ENCODE measurements at places on chromosomes 7 and 10.
A peak's percentile ranks its signal among the peaks of the same experiment; 100 is the strongest.

DNA sequence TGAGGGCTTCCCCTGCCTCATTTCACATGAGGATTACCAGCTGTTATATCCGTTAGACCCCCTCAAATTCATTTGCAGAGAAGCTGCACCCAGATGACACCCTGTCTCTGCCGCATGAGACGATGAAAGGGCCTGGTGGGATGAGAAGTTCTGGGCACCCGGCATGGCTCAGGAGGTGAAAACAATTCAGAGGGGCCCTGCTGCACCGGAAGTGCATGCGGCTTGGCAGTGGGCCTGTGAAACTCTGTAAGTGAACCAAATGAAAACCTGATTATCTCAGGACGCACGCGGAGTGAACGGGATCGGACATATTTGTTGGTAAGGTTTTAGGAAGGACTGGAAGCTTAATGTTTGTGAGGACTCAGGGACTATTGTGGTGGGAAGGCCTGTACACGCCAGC, 511.2 kb downstream of the TCERG1L start:
- no peak for DNase-seq

- DNase-seq, result no peak
Observed at GRCh38 chr7:27109466-27110185, 7.1 kb upstream of the HOXA2 start.

DNA sequence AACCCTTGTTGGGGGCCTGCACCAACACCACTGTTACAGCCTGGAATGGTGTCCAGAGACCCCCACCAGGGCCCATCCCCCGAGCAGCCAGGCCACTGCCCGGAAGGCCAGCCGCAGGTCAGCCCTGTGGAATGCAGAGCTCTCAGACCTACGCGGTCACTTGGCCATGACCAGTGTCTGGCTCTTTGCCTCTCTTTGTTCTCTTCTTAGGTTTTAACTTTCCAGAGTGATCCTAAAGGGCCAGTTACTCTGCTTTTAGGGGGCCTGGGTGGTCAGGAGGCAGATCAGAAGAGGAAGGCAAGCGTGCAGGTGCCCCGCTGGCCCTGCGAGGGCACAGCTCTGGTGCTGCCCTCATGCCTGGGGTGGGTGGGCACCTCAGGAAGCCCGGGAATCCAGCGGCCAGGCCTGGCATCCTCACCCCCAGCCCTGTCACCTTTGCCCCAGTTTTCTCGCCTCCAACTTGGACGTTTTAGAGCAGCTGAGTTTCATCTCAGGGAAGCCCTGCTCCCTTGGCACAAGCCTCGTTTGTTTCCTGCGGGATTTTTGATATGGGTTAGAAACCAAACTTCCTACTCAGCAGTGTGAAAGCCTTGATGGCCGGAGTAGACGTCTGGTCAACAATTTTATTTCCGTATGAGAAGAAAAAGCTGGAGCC, 62.5 kb upstream of the CHST15 start:
- DNase-seq, result no peak

DNA sequence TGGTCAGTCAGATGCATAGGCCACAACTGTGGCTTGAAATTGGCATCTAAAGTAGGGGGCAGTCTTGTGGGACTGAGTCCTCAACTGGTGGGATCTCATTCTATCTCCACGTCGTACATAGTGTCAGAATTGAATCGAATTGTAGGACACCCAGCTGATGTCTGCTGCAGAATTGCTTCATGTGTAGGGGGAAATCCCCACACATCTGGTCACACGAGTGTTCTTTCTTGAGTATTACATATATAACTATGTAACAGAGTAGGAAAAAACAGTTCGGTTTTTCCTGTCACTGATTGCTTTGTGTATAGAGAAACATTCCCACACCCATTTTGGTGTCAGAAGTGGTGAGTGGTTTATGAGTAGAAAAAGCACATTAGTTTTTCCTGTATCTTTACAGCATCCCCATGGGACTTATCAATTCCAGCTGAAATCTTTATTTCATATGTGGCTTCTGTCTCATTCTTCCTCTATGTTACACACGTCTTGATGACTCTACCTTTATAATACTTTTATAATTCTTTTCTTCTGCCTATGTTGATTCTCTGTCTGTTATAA, 79.4 kb upstream of the PCGF5 start:
- DNase-seq, result no peak

DNA sequence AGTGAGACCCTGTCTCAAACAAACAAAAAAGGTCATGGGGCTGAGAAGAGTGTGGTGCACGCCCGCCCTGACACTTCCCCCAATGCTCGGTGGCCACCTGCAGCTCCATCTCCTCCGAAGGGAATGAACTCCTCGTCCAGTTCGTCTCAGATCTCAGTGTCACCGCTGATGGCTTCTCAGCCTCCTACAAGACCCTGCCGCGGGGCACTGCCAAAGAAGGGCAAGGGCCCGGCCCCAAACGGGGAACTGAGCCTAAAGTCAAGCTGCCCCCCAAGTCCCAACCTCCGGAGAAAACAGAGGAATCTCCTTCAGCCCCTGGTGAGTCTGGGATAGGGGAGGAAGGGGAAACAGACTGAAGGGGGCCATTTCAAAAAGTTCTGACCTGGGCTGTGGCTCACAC, 4.2 kb downstream of the PCOLCE start:
- DNase-seq, result no peak

DNA sequence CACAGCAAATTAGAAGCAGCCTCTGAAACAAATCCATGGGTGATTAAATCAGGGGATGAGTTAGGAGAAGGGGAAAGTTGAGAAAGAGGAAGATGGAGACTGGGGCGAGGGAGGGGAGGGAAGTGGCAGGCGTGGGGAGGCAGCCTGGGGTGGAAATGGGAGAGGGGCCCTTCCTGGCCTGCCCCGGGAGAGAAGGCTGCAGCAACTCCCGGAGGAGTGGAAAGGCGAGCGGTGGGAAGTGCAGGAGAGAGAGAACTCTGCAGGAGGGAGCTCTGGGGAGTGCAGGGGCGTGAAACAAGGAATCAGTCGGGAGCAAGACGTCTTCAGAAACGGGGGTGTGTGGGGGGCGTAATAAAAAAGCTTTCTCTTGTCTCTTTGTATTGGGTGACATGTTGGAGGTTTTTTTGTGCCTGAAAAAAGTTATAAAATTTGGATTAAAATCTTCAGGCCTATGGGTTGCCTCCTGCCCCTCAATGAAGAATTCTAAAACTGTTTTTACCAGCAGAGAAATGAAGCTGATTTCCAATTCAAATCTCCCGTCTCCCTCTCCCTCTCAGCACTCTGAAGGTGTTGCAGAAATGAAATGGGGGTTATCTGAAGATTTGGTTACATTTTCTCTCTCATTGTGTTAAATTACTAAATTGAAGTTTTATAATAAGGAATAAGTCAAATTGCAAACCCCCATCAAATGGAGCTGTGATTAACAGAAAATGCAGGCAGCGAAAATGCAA, 4.7 kb upstream of the UNCX start:
- DNase-seq, result no peak

DNA sequence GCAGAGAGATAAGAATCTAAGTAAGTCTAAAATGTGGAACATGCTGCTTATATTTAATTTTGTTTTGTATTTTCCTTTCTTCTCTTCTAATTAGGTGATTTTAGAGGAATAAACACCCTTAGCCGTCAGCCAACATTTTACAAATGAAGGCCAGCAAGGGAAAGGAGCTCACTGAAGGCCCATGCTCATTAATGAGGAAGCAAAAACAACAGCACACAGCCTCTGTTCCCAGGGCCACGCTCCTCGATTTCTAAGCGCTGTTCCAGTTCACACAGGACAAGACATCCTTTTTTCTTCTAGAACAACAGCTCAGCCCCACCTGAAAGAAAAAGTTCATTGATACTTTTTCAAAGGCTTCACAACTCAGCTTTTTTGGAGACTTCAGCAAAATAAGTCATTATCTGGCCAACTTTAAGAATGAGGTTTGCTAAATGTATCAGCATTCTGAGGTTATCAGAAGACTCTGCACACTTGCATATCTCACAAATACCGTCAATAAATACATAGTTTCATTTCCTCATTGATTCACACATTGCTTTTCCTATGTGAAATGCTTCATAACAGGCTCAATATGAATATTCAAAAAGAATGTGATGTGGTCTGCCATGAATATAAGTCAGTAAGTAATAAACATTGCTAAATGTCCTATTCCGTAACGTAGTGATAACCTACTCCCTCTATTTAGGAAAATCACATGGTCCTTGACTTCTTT, 34.8 kb upstream of the SFMBT2 start:
- no peak for DNase-seq

DNA sequence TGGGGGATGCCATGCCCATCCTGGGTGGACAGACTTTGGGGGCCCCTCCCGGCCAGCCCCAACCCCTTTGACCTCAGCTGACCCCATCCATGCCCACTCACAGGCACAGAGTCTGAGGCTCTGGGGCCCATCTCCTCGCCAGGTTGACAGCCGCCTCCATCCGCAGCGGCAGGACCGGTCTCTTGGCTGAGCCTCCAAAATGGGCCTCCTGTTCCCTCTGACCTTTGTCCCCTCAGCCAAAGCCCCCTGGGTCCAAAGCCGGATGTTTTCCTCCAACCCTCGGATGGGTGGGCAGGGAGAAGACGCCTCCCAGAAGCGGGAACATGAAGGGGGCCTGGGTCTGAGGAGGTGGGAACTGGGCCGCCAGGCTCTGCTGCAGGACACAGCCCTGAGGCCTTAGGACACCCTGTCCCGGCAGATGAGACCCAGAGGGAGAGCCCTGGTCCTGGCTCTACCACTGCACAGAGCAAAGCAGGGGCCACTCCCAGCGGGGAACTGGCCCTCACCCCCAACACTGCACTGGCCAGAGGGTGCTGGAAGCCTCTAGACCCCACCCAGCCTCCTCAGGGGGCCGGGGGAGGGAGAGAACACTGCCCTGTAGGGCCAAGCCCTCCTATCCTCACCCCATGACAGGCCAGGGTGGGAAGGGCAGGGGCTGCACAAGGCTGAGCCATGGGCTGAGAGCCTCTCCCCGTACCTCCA, 12.6 kb downstream of the PDGFA start:
- DNase-seq, result no peak

GRCh38 chr7:77626586-77627308, 69.5 kb upstream of the RSBN1L start:
- no peak for DNase-seq

DNA sequence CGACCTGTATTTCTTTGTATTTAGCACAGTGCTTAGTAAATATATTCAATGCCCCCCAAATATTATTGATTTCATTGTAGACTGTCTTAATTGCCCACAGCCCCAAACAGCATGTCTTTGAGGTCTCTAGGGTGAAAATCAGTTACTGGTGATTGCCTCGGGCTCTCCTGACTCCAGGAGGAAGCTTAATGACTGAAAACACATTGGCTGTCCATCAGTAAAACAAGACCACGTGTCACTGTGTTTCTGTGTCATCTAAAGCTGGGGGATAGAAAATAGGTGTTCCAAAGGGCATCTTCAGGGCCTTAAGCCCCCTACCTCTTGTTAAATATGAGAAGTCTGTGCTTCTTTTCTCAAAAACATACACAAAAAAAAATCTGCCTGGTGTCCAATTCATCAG, 67.9 kb downstream of the CACNA2D1 start:
- DNase-seq, result no peak

DNA sequence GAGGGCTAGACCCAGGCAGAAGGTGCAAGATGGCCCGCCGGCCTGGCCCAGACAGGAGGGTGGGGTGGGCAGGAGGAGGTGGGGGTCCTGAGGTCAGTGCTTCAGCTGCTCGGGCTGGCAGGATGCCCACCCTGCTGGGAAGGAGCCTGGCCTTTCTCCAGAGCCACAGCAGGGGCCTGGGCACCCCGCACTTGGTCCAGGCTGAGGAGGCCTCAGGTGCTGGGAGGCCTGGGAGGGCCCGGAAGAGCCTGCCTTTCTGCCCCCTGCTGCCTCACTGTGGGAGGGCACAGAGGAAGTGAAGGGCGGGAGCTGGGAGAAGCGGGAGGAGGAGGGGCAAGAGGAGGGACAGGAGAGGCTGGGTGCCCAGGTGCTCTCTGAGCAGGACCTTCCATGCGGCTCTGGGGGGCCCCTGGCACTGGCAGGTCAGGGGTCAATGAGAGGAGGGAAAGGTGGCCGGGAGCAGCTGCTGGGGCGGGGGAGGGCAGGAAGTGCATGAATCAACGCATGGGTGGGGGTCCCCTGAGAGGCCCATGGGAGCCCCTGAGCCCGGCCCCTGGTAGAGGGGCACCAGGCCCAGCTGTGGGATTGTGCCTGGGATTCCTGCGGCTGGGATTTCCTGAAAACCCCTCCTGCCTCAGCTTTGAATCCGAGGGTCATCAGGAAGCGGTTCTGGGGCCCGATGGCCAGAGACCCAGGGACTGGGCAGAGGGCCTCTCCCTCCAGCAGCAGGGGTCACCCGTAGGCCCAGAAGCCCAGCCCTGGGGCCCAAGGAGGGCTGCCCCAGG, 49.9 kb downstream of the PWWP2B start:
- DNase-seq, result peak; percentile 66

- no peak for DNase-seq
Observed at GRCh38 chr10:77080361-77081027, 557.1 kb downstream of the KCNMA1 start.

- no peak for DNase-seq
Observed at GRCh38 chr10:44619975-44620374, 235.1 kb upstream of the CXCL12 start.

GRCh38 chr10:88983939-88984338, 6.7 kb upstream of the FAS start:
- no peak for DNase-seq

DNA sequence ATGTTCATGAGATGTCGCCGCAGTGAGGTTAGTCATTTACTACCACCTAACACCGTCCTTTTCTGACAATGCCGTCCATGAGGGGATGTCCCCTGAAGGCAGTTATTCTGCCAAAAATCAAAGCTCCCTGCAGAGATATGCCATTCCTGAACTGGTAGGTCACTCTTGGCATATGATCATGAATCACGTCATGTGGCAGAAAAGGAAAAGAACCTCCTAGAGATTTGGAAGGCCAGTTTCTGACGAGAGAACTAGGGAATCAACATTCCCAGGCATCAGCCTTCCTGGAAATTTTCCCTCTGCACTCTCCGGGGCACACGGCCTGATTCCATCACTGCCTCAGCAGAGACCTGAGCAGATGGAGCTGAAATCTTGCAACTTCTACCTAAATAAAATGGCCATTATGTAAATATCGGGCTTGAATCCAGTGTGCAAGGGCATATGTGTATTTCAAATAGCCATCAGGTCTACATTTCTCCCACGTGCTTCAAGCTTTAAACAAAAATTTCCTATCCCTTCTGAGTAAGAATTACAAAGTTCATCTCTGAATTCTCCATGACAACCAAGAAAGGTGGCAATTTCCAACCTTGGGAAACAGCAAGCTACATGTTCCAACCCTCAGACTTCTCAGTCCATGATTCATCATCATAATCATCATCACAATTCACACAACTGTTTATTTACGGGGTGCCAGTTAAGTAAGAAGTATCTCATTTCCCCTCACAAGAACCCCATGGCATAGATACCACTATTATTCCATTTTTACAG, 46.5 kb downstream of the AMPH start:
- DNase-seq, result no peak

GRCh38 chr7:123484199-123484598, 50.2 kb downstream of the IQUB start:
- DNase-seq, result no peak

- no peak for DNase-seq
Observed at GRCh38 chr10:55348534-55348933, 547.5 kb upstream of the PCDH15 start.

- no peak for DNase-seq
Observed at GRCh38 chr7:47508389-47509380, 73.2 kb downstream of the TNS3 start.

- no peak for DNase-seq
Observed at GRCh38 chr7:20504060-20504459, 111.4 kb upstream of the ABCB5 start.

GRCh38 chr7:63925626-63926460, 72.8 kb upstream of the ZNF722 start:
- peak; percentile 88 for DNase-seq

- DNase-seq, result no peak
Observed at GRCh38 chr10:97601268-97602215, 12.0 kb downstream of the C10orf62 start.

- DNase-seq, result no peak
Observed at GRCh38 chr10:29105516-29106215, 183.2 kb upstream of the LYZL1 start.
